ENCODE measurements at places on chromosomes 4 and X.

GRCh38 chr4:42278709-42279324 is 118.5 kb upstream of the SHISA3 start:
- H3K36me3 ChIP-seq = no peaks in the 10 kb centered on the region
- H3K27ac ChIP-seq = no peak overlapping the region
- no peak overlapping the region for H3K4me3 ChIP-seq
- no peaks in the 10 kb centered on the region for H3K27me3 ChIP-seq
- DNase-seq = no peak
- no peaks in the 10 kb centered on the region for H3K4me1 ChIP-seq

- no peaks in the 10 kb centered on the region for H3K27me3 ChIP-seq
- no peak overlapping the region for H3K4me3 ChIP-seq
- DNase-seq = peak; percentile 56
Observed at GRCh38 chrX:1419545-1420355, 27.8 kb upstream of the SLC25A6 start.

DNA sequence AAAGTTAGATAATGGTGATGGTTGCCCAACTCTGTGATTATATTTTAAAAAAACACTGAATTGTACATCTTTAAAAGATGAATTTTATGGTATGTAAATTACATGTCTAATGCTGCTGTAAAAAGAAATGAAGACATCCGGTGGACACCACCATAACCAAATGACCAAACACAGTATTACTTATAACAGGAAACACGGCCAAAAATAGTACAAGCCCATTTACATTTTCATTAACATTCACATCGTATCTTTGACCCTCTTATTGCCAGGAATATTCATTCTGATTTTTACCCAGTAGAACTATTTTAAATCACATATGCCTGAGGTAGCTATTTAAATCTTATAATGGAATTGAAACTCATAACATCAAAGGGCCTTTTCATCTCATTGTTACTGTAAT is 143.2 kb downstream of the CFAP47 start:
- no peaks in the 10 kb centered on the region for H3K36me3 ChIP-seq
- no peak overlapping the region for H3K27ac ChIP-seq
- H3K4me1 ChIP-seq = no peaks in the 10 kb centered on the region
- DNase-seq = no peak
- peaks cover 3% of the 10 kb centered on the region for H3K27me3 ChIP-seq

DNA sequence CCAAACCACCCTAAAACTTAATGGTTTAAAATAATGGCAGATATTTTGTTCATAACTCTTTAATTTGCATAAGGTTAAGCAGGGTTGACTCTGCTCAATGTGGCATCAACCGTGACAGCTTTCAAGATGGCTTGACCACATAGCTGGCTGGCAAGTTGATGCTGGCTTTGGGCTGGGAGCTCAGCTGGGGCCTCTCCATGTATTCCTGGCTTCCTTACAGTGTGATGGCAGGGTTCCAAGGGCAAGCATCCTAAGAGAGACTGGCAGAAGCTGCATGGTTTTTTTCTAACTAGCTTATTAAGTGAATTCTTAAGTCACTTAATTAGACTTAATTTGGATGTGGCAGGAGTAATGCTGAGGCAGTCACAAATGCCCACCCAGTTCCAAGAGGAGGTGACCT is 4.5 kb downstream of the RP2 start:
- peaks cover 8% of the 10 kb centered on the region for H3K4me1 ChIP-seq
- no peaks in the 10 kb centered on the region for H3K36me3 ChIP-seq
- no peak overlapping the region for H3K27ac ChIP-seq

DNA sequence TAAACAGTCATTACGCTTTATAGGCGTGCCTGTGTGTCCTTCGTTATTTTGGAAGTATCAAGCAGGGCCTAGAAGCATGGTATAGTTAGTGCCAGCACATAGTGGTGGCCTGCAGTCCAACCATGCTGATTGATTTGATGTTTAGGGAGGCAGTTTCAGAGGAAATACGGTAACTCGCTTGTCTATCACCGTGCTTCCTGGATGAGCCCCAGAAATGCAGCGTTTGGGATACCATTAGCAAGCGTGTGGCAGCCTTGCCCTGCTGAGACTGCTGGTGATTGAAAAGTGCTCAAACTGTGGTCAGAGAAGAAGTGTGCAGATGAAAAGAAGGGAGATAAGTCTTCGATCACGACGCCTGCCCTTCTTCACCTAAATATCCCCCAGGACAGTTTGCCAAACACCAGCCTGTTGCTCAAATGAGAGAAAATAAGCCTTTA is 158.4 kb downstream of the CHIC2 start:
- DNase-seq = peak; percentile 29
- no peak overlapping the region for H3K27ac ChIP-seq
- H3K4me3 ChIP-seq = no peak overlapping the region
- peaks cover 4% of the 10 kb centered on the region for H3K4me1 ChIP-seq
- H3K36me3 ChIP-seq = no peaks in the 10 kb centered on the region

GRCh38 chr4:74772106-74772505 is 22.2 kb downstream of the BTC start:
- no peak overlapping the region for H3K4me3 ChIP-seq
- no peaks in the 10 kb centered on the region for H3K27me3 ChIP-seq
- H3K27ac ChIP-seq = no peak overlapping the region
- H3K36me3 ChIP-seq = no peaks in the 10 kb centered on the region
- no peak for DNase-seq

DNA sequence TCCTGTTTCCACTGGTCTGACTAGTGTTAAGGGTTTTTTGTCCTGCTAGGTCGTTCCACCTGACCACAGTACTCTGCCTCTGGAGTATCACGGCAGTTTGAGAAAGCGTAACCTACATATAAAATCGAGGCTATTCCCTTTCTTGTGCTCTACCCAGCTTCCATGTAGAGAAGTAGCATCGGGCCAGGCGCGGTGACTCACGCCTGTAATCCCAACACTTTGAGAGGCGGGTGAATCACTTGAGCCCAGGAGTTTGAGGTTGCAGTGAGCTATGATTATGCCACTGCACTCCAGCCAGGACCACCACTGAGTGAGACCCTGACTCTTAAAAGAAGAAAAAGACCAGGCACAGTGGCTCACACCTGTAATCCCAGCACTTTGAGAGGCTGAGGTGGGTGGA is 7.5 kb downstream of the PPEF1 start:
- no peak overlapping the region for H3K4me3 ChIP-seq
- H3K27me3 ChIP-seq = no peaks in the 10 kb centered on the region
- DNase-seq = no peak

DNA sequence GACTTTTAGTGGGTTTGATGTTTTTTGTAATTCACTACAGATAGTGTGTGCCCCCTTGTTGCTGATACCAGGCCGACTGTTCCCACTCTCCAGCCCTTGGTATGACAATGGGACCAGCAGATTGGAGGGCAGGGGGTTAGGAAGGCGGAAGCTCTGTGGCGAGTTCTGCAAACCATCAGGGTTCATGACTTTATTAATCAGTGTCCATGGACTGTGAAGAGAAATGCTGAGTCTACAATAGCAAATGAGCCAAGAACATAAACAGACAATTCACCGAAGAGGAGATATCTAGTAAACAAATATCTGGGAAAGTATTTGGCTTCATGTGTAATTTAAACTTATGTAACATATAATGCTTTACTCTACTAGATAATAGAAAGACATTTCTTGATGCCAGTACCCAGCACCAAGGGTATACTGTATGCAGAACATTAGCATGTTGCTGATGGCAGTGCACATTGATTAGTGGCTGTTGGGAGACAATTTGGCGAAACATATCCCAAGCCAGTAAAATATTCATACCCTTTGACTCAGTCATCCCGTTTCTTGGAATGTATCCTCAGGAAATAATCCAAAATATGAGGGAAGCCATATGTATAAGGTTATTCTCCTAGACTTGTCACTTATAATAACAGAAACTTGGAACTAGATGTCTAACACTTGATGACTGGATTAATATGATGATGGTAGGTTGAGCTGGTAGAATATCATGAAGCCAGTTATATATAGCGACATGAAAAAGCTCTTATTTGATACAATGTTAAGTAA is 169.4 kb downstream of the PTTG2 start:
- no peaks in the 10 kb centered on the region for H3K36me3 ChIP-seq
- no peak for DNase-seq
- peaks cover 31% of the 10 kb centered on the region for H3K4me1 ChIP-seq
- H3K27ac ChIP-seq = no peak overlapping the region
- no peaks in the 10 kb centered on the region for H3K27me3 ChIP-seq

DNA sequence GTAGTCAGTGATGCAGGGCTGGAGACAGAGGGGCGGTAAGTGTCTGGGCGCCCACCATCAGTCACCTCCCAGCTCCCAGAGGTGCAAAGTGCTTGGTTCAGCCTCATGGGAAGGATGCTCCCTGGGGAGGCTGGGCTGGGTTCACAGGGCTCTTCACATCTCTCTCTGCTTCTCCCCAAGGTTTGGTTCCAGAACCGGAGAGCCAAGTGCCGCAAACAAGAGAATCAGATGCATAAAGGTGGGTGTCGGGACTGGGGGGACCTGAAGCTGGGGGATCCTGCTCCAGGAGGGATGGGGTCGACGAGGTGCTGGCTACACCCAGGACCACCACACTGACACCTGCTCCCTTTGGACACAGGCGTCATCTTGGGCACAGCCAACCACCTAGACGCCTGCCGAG is 10.1 kb downstream of the SHOX start:
- no peak overlapping the region for H3K4me3 ChIP-seq
- no peak for DNase-seq
- no peak overlapping the region for H3K27ac ChIP-seq

- no peak for DNase-seq
- no peaks in the 10 kb centered on the region for H3K27me3 ChIP-seq
- no peak overlapping the region for H3K4me3 ChIP-seq
Observed at GRCh38 chr4:25786497-25787065, 76.2 kb downstream of the SEL1L3 start.

DNA sequence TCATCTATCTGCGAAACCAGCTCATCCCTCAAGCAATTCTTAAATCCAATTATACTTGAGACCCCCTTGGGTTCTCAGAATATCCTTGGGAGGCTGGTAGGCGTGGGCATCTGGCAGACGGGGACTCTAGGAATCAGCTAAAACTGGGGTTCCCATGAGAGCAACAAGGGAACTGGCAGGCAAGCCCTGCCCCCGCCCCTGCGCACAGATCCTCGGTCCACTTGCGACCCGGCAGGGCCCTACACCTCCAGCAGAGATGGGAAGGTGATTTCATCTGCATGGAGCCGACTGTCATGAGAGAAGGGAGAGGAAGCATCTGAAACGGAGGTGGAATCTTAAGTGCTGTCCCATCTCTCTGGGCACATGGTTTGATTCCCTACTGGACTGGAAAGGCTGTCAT is 9.9 kb upstream of the C4orf50 start:
- H3K27me3 ChIP-seq = no peaks in the 10 kb centered on the region
- no peak overlapping the region for H3K27ac ChIP-seq
- no peaks in the 10 kb centered on the region for H3K36me3 ChIP-seq
- no peak for DNase-seq

- no peak overlapping the region for H3K4me3 ChIP-seq
- H3K4me1 ChIP-seq = peaks cover 30% of the 10 kb centered on the region
Observed at GRCh38 chr4:76215077-76215476, 1.5 kb upstream of the SCARB2 start.

GRCh38 chr4:143486314-143486713 is 27.2 kb upstream of the SMARCA5 start:
- H3K4me1 ChIP-seq = no peaks in the 10 kb centered on the region

DNA sequence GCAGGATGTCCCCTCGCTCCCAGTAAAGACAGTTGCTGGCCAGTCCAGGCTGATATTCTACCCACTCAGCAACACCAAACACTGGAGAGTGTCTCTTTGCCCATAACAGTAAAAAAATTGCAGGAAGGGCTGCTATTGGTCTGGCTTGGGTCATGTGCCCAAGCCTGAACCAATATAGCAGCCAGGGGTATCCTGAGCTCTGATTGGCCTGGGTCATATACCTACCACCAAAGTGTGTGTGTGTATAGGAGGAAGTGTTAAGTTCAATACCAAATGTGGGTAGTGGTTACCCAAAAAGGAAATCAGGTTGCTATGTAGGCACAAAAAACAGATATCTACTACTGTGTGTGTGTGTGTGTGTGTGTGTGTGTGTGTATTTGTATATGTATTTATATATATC is 373.2 kb downstream of the BCOR start:
- H3K4me3 ChIP-seq = no peak overlapping the region
- H3K27me3 ChIP-seq = peaks cover 6% of the 10 kb centered on the region
- no peaks in the 10 kb centered on the region for H3K36me3 ChIP-seq

DNA sequence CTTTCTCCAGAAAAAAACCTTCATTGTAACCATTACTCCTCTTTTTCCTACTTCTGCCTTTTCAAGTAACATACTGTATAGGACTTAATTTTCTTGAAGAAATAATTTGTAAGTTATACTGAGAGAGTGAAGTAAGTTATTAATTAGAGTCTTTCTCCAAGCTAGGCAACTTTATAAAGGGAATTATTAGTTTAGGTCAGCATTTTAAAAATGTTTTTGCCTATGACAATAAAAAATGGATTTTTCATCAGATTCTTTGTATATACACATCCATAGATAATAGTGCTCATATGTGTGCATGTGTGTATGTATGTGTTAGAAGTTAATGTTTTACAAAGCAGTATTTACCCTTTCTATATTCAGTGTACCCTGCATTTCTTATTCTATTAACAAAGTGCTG is 10.4 kb upstream of the NUDT6 start:
- H3K27me3 ChIP-seq = no peaks in the 10 kb centered on the region
- H3K4me3 ChIP-seq = no peak overlapping the region
- no peaks in the 10 kb centered on the region for H3K4me1 ChIP-seq
- no peak overlapping the region for H3K27ac ChIP-seq
- H3K36me3 ChIP-seq = peaks cover 20% of the 10 kb centered on the region
- DNase-seq = no peak

DNA sequence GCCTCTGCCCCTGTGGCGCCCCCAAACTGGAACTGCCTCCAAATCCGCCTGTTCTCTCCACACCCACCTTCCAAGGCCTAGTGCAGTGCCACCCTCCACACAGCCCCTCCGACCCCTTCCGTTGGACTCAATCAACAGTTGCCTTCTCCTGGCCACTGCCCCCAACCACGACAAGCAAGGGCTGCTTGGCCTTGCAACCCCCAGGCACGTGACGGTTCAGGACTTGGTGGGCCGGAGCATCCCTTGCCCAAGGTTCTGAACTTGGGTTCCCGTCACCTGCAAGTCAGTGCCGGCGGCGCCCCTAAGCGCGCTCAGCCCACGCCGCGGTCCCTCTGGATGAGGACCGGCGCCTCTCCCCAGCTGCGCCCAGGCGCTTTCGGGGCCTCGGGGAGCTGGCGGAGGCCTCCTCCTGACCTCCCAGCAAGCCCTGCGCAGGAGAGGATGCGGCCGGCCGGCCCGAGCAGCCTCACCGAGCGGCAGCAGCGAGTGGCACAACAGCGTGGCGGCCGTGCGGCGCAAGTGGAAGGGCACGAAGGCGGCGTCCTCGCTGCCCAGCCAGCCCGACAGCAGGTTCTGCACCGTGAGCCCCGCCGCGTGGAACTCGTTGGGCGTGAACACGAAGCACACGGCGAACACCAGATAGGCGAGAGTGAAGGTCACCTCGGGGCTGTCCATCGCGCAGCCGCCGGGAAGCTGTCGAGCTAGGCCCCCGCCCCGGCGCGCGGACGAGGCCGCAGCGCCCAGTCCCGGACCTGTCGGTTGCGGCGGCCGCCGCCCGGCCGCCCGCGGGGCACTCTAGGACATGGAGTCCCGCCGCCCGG is 750 bp downstream of the TMEM129 start:
- H3K27ac ChIP-seq = peak overlapping the region; percentile 77
- peak; percentile 68 for DNase-seq

GRCh38 chr4:13484749-13485221 is 645 bp upstream of the RAB28 start:
- no peaks in the 10 kb centered on the region for H3K27me3 ChIP-seq
- H3K4me3 ChIP-seq = peak overlapping the region; percentile 93
- peak overlapping the region; percentile 92 for H3K27ac ChIP-seq
- DNase-seq = no peak
